Upper lobe of right lung (tissue), 1 donor: ENCODE measurements at places on chromosomes 3 and 15. TPM values are rescaled to one million over a fixed set of nuclear protein-coding genes. Genes with fewer than 3 reads are reported as not detected.

Gene PSMA4
- 112 TPM for total RNA-seq

Gene CCDC9B
- 72.5 TPM for total RNA-seq

DNA sequence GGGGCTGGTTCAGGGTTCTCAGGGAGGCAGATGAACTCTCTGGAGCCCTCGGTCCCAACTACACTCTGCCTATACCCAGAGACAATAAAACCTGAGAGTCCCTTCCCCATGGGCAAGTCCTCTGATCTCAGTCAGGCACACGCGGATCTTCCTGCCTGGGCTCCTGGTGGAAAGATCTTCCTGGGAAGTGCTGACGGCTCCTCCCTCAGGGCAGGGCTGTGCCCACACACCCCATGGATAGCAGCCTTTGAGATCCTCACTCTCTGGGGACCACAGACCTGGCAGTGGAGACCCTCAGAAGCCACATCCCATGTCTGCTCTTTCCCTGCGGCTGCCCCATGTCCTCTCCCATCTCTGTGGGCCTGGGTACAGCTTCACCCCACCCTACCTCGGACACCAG is 10.4 kb downstream of the SH2D7 start:
- H3K4me1 ChIP-seq: peaks cover 20% of the 10 kb centered on the region
- peak overlapping the region; percentile 42 for H3K27ac ChIP-seq
- no peak overlapping the region for H3K4me3 ChIP-seq
- peak; percentile 39 for DNase-seq
- no peaks in the 10 kb centered on the region for H3K36me3 ChIP-seq

- no peaks in the 10 kb centered on the region for H3K4me1 ChIP-seq
- no peak overlapping the region for H3K4me3 ChIP-seq
- no peak overlapping the region for H3K27ac ChIP-seq
- no peaks in the 10 kb centered on the region for H3K27me3 ChIP-seq
- no peak for DNase-seq
Measured at GRCh38 chr3:162094301-162094700, 597.7 kb downstream of the OTOL1 start.

DNA sequence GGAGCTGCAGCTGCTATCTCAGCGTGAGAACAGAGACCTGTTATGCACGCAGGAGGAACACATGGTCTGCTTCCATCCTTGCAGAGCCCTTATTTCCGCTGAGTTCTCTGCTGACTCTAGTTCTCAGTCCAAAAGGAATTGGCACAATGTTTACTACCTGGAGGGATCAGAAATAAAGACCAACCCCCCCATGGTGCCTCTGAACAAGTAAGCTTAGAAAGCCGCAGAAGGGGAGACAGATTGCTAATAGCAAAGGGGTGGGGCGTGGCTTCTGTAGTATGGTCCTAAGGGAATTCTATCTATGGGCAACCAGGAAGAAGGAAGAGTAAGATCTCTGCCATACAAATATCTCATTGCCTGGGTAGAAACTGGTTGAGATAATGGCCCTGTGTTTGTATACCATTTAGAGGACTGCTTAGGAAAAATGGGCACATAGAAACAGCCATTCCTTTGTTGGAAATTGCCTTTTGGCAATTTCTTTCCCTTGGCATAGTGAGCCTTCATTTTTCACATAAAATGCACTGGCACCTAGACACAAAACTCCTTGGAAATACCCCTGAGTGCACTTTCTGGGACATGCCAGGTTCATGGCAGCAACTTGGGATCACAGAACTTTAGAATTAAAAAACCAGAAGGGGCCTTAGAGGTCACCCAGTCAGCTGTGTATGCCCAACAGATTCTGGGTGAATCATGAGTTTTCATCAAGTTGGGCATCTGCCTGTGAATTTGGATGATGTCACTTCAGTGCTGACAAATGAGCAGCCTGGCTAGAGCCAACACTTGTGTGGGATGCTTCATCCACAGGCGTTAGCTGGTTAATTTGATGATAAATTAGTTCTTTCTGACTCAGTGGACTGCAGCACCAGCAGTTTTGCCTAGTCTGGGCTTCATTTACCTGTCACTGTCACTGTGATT is 57.4 kb upstream of the STXBP5L start:
- no peaks in the 10 kb centered on the region for H3K4me1 ChIP-seq
- H3K27me3 ChIP-seq: no peaks in the 10 kb centered on the region
- H3K27ac ChIP-seq: no peak overlapping the region
- H3K36me3 ChIP-seq: no peaks in the 10 kb centered on the region
- DNase-seq: no peak
